NCI-H524 treated with DMSO at 0.1 percent for 48 hours (cell line): ENCODE measurements at places on chromosomes 12 and 14.
A peak's percentile ranks its signal among the peaks of the same experiment; 100 is the strongest.

DNA sequence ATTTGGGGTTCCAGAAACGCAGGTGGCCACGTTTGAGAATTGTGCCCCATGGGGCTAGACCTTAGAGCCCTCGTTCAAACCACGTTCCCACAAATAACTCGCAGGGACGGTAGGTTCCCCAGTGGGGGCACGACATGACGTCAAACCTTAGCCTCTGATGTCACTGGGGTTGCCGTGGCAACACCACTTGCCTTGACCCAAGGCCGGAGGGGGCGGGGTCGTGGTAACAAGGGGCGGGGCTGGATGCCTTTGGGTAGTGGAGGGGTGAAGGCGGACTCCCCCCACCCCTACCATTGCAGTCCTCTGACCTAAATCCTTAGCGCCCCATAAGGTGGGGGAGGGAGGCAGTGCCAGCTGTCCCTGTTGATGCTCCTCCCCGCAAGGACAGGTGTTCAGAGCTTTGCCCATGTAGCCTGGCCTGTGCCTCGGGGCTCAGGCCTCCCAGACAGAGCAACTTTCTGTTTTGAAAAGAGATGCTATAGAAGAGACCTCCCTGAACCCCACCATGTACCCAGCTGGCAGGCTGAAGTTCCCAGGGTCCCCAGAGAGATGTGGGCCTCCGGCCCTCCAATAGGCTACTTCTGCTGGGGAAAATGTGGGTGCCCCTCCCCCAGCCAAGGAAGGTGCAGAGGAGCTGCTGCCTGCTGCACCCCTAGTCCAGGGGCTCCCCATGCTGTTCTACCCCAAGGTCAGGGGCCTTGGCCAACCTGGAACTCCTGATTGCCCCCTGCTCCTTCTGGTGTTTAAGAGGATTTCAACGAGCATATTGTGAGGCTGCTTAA lies 1.9 kb downstream of the FAM222A start:
- DNase-seq, result peak; percentile 48

DNA sequence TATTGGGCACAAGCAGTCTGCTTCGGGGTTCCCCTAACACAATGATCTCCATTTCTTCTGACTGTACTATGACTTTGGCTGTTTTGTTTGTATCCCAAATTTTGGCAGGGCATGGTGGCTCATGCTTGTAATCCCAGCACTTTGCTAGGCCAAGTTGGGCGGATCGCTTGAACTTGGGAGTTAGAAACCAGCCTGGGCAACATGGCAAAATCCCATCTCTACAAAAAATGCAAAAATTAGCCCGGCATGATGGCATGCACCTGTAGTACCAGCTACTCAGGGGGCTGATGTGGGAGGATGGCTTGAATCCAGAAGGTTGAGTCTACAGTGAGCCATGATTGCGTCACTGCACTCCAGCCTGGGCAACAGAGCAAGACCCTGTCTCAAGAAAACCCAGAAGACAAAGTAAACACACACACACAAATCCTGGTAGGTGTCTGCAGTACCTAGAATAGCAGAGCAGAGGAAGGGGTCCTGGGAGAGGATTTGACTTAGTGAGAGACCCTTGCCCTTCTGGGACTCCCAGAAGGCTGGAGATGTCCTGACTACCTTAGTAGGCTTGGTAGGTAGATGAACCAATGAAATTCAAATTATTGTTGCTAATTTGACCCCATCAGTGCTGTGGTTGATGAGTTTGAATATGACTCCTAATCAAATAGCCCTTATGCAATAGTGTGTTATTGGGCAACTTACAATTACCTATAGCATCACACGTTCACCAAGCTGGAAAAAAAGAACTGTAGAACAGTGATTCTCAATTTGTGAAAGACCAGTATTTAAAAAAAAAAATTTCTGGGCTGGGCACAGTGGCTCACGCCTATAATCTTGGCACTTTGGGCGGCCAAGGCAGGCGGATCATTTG lies 6.8 kb upstream of the AEBP2 start:
- no peak for DNase-seq

DNA sequence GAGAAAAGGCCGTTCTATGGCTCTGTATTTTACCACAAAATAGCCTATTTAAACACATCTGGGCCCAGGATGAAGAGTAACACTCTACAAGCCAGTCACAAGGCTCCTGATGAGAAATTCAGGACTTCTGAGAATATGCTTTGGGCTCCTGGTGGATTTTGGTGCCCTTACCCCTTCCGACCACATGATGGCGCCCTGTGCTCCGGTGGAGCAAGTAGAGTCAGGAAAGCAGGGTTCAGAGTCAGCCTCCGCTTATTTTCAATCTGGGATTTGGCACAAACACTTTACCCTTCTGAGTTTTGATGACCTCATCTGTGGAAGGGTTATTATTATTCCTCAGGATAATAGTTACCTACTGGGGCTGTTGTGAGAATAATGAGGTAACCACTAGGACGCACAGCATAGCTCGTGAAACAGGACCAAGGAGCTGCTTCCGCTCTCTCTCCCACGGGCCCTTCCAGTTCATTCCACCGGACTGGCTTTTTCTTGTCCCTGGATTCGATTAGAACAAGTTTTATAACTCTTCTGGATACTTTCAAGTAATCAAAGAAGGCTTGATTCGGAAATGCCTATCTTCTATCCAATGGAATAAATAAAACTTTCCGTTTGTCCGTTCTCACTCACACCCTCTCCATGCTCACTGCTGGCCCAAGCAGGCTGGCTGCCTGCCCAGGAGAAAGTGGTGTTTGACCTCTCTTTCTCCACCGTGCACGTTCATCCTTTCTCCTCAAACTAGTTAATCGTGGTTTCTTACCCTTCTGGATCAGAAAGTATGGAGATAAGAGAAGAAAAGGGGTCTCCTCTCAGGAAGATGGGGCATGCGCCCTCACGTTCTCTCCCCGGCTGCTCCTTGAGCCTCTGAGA lies 104.6 kb downstream of the GALC start:
- no peak for DNase-seq

GRCh38 chr12:47360771-47361388 lies 281.1 kb upstream of the AMIGO2 start:
- no peak for DNase-seq

DNA sequence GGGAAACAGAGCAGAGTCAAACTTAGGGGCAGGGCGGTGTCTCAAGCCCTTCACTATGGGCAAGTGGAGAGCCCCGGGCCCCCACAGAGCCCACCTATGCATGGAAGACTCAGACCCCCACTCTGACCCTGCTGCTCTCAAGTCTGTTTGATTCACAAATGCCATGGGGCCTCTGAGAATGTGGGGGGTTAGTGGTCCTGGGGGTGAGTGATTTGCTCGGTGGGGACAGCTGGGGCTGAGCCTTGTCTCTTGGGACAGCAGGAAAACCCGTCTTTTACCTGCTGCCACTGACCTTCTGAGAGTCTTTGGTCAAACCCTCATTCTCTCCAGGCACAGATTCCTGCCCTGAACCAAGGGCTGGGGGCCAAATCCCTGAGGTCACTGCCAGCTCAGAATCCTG lies 201.0 kb upstream of the RTL1 start:
- no peak for DNase-seq

- DNase-seq, result no peak
Measured at GRCh38 chr12:57166971-57167371, 19.6 kb upstream of the LRP1-AS start.
